Thoracic aorta (tissue), 2 donors: ENCODE measurements at places on chromosomes 11 and 22. TPM values are rescaled to one million over a fixed set of nuclear protein-coding genes. Genes with fewer than 3 reads are reported as not detected.

DNA sequence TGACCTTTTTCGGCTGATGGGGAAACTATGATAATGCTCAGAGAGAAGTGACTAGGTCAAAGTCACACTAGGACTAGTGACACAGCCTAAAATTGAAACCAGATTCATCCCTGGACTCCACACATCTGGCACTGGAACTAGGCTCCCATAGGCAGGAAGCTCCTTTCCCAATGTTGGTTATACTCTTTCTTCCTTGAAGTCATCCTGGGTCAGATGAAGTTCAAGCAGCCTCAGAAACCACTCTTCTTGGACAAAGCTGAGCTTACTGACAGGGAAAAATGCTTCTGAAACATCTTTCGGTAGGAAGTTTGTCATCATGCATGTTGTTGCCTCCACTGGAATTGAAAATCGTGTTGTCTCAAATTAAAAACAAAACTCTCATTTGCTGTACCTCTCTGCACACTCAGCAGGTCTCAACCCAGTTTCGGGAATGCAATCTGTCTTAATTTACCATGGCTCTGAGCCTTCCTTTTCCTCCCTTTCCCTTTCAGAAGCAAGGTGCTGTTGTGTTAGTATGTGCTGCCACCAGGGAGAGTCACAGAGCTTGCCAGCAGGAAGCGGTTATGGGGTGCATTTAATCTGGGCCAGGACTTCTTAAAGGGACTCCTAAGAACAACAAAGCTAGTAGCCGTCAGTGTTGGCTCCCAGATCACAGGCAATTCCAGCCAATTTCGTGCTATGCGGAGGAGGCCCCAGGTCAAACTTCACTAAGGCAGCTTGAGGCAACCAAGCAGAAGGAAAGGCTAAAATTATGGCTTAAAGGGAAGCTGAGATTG is 384.8 kb downstream of the TENM4 start:
- DNase-seq = no peak

DNA sequence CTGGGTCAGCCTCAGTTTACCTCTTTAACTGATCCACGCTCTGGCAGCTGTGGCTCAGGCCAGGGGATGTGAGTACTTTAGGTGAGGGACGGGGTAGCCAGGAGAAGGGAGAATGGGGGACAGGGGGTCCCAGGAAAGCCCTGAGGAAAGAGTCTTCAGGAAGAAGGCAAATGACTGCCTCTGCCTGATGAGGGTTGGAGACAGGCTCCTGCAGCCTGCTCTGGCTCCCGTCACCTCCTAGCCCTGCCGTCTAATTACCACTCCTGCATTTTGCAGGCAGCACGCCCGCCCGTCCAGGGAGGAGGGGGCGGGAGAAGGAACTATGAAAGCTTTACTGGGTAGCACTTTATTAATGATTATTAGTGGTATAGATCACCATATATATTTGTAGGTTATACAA is 116.6 kb downstream of the CEP164 start:
- no peak for DNase-seq

GRCh38 chr11:37333345-37333744 is 735.3 kb upstream of the RAG2 start:
- DNase-seq = no peak

DNA sequence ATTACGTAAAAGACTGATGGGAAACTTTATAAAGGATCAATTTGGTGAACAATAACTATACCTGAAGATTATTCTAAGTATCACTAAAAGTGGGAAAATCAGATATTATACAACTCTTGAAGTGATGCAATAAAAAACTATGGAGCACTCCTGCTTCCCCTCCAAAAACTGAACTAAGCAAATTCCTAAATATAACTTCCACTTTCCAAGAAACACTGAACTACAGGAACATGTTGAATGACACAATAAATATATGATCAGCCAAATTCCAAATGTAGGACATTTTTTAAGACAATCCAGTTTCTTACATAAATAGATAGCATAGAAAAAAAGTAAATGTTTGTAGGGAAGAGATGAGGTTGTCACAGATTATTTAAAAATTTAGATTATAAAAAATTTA is 102.1 kb upstream of the APOA1 start:
- DNase-seq = no peak

SPA17 gene
- 6.4 TPM for total RNA-seq
